D721Med (cell line): ENCODE measurements at places on chromosomes 2 and 18.

DNA sequence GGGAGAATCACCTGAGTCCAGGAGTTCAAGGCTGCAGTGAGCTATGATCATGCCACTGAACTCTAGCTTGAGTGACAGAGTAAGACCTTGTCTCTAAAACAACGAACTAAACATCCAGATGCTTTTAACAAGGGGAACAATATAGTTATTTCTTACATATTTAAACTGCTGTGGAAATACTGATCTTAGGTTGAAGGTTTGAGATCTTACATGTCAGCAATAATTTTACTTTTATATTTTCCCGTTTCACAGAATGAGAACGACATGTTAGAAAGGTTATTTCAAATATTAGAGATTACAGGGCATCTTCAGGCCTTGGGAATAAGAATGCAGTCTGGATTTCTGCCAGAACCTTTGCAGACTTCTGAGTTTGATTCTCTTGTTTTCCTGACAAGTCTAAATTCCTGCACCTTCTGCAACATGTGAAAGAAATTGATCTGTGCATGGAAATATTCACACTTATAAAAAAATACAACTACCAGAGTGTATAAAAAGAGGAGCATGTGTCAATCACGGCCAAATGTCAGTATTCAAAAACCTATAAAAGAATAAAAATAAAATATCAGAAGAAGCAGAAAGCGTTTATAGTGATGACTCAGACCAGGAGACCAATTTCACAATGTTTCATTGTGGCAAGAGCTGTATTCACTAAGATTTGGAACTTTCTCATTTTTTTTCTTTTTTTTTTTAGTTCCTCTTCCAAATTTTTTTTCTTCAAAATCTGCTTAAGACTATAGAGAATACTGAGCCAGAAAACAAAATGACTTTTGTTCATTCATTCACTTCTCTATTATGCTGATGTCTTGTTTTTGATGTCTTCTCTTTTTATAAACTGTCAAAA is 29.6 kb downstream of the COLEC12 start:
- DNase-seq = no peak

DNA sequence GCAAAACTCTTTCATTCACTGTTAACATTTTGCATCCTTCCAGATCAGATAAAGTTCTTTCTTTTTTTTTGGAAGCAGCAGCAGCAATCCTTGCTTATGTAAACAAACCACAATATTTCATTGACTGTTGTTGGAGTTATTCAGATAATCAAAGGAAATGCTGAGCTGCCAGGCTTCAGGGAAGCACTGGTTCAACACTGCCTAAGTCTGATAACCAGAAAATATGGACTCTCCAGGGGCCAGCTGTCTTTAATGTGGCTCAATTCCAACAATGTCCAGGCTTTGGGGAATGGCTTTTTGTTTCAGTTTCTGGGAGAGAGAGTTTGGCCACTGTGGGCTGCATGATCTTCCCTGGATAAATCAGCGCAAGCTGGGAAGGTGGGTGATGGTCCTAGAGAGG is 354.3 kb downstream of the AKAIN1 start:
- DNase-seq = no peak

DNA sequence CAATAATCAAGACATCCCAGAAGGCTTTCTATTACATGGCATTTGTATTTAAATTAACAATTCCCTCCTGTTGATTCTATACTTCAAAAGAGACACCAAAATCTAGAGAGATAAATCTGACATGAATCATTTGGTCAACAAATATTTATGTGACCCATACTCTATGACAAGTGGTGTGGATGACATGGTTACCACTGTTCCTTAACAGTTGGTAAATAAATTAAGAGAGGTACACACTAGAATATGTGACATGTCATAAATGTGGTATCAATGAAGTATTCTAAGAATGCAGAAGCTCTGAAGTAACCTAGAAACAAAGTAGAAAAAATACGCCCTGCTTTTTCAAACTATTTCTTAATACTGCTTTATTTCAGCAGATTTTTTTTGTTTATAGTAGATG is 255.4 kb downstream of the EXOC6B start:
- DNase-seq = no peak

DNA sequence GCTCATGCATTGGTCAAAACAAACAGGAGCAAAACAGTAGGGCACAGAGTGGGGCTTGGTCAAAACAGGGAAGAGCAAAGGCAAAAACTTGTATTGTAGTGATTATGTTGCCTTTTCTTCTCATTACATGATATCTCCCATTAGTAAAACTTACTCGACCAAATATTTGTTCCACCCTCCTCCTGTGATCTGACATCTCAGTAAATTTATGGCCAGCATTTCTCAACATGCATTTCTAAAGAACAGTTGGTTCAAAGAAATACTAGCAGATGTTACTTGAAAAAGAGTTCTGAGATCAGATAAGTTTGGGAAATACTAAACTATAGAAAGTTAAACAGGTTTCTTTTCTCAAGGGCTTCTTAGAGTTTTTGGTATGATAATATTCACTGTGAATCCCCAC is 423.1 kb downstream of the FIGN start:
- DNase-seq = no peak

DNA sequence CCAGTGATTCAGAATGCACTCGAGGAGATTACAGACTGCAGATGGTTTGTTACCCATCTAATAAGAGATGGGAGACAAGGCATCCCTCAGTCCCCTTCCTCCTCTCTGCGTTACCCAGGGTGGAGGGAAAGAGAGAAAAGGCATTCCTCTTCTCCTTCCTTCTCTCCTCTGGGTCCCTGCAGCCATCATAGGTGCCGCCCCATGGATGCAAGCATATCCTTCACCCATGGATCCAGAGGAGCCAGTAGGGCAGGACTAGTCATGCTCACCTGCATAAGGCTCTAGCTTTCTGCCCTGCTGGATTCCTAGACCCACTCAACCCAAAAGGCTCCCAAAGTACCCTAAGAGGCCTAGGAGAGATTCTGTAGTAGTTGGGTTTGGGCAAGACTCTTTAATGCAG is 20.4 kb downstream of the CMPK2 start:
- DNase-seq = no peak

GRCh38 chr2:225464346-225465025 is 65.0 kb downstream of the NYAP2 start:
- DNase-seq = no peak

- no peak for DNase-seq
Observed at GRCh38 chr18:49227001-49227380, 233.5 kb downstream of the DYM start.

DNA sequence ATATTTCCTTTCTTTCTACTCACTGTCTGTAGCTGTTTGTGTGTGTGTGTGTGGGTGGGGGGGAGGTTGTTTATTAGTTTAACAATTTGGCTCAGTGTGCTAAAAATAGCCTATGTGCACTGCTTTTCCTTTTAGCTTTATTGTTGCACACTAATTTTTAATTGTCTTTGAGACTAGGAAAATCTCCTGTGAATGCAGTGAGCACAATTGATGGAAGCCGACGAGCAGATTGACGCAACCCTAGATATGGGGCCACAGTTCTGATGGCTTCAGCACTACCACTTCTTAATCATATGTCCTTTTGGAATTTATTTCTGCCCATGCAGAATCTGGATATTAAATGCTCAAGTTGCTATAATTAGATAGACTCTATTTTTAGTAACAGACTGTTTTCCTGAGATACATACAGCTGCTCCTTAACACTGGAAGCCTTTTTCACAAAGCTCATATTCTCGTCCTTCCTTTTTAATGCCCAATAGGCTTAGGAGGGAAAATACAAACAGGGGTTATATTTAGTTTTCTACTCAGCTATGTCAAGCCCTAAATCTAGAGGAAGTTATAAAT is 109.1 kb downstream of the IRS1 start:
- DNase-seq = no peak

DNA sequence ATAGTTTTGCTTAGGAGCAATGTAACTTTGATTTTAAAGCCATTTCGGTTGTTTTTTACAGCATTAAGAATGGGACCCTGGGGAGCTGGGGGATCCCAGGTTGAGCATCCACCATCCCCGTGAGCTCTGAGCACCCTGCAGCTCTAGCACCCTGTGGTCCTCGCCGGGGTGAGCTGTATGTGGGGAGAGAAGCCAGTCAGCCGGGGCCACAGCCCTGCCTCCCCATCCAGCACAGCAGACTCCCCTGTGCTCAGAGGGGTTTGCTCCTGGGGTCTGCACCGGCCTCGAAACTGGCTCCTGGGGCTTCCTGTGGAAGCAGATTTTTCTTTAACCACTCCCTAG is 1.3 kb downstream of the COL6A3 start:
- DNase-seq = no peak

DNA sequence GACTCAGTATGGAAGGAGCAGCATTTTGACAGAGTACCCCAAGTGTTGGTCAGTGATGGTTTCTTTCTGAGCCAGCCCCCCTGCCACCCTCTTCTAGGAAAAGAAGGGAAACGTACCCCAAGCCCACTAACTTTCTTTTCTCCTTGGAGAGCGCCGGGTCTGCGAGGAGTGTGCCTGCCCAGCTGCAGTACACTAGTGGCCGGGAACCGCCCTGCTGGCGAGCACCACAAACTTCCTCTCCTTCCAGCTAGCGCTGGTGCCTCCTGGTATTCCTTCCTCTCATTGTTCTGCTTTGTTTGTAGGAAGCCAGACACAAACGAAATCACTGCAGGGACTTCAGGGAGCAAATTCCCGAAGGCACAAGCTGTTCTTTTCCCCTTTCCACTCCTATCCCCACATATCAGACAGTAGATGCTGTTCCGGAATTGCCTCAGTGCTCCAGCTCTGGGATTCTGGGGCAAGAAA is 1.8 kb downstream of the CCDC85A start:
- no peak for DNase-seq

DNA sequence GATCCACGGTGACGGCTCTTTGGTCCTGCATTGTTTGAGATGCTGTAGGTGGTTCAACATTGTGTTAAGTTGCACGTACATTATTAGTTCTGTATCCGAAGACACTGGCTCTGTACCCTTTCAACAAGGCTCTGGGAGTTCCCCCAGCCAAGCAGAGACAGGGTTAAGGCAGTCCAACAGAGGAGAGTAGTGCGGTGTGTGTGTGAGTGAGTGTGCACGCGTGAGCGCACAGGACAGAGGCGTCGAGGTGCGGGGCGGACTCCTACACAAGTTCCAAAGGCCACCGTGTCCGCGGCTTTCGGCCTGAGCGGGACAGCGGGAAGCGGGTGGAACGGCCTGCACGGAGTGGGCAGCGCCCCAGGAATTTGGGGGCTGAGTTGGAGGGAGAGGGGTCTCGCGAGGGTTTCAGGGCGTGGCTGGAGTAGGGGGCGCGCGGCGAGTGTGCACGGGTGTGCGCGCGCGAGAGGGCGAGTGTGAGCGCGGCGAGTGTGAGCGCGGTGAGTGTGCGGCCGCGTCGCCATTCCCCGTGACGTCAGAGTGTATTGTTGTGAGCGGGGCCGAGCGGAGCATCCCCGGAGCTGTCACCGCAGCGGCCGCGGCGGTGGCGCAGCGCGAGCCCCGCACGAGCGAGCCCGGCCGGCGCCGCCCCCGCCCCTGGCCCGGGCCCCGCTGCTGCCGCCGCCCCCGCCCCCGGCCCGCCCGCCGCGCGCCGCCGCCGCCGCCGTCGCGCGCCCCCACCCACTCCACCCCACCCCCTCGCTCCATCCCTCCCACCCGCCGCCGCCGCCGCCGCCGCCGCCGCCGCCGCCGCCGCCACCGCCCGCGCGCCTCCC is at the start of gene ASXL3:
TSS of gene ASXL3 (plus strand) at position 535 of the 833 bp plus-strand sequence. CDS start 413 bp downstream, outside the sequence.
- no peak for DNase-seq

GRCh38 chr18:2312440-2312839 is 258.9 kb downstream of the METTL4 start:
- DNase-seq = no peak

DNA sequence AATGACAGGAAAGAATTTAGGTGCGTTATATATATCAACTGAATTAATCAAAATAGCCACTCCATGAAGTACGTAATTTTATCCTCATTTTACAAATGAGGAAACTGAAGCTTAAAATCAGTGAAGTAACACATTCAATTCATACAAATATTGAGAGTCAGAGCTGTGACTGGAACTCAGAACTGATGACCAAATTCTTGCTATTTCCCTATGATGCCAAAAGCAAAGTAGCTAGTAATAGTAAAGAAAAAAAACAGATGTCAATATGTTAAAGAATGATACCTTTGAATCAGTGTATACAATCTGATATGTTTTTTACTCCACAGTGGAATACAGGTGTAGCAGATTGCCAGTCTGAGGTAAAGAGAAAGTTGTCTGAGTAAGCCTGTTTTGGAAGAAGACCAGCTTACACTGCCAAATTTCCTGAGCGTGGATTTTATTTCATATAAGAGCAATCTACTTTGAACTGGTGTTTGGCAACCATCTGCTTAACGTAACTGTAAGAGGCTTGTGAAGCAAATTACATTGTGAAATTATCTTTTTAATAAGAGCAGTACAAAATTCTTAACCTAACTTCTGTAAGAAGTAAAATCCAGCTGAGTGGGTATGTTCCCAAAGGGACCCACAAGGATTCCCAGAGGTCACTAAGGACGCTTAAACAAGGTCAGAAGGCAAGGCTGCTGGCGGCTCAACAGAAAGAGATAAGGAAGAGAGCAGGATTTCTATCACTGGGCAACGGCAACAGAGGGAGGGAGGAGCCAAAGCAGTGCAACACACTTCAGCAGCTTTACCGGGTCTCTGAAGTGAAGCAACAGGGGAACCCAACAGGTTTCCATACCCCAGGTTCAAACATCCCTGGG is 85.6 kb downstream of the IKZF2 start:
- DNase-seq = peak; percentile 8

GRCh38 chr2:119694845-119695521 is 16.0 kb downstream of the TMEM177 start:
- DNase-seq = no peak

DNA sequence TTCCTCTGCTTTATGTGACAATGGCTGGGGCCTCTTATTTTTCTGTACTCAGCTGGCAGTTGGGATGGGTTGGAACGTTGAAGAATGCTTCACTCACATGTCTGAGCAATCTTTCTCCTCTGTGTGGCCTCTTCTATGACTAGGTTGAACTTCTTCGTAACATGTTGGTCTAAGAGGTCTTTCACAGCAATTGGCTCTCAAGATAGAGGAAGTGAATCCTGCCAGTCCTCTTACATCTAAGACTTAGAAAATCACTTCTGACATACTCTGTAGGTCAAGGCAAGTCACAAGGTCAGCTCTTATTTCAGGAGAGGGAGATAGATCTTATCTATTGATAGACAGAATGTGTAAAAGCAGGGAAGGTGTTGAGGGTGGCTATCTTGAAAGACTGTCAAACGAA is 174.1 kb downstream of the NYAP2 start:
- no peak for DNase-seq

DNA sequence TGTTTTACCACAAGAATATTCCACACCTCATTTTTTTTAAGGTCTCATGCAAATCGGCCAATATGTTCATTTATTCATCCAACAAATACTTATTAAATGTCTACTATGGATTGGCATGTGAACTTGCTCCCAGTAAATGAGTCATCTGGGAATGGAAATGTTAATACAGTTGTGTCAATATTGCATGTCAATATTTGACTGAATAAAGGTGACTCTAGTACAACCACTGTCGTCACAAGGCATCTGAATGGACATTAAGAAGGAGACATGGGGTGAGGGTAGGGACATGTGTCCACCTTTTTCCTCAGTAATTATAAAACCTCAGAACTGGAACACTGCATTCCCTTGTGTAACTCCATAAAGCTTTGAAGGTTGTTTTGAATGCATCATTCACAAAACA is 365.4 kb downstream of the ADCYAP1 start:
- DNase-seq = no peak

GRCh38 chr2:175853616-175853890 is 148.5 kb downstream of the LNPK start:
- no peak for DNase-seq
